MV-4-11 (cell line): ENCODE measurements at places on chromosomes 7 and 10.

GRCh38 chr10:59674215-59674836 lies 35.3 kb downstream of the SLC16A9 start:
- no peak for DNase-seq

GRCh38 chr10:24430591-24430990 lies 221.7 kb downstream of the KIAA1217 start:
- no peak for DNase-seq

DNA sequence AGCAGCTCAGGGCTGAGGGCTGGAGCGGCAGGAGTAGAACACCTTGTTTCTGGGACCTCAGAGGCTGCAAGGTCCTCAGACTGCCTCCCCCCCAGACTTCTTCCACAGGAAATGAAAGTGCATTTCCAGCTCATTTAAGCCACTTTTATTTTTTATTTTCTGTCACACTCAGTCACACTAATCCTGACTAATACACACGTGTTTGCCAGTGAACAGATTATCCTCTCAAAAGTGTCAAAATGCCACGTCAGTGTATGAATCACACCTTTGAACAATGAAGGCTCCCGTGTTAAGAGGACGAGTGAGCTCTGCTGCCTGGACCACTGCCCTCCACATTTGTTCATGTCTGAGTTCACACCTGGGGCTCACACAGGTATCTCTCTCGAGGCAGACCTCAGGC lies 488.5 kb downstream of the DNAJB6 start:
- no peak for DNase-seq

DNA sequence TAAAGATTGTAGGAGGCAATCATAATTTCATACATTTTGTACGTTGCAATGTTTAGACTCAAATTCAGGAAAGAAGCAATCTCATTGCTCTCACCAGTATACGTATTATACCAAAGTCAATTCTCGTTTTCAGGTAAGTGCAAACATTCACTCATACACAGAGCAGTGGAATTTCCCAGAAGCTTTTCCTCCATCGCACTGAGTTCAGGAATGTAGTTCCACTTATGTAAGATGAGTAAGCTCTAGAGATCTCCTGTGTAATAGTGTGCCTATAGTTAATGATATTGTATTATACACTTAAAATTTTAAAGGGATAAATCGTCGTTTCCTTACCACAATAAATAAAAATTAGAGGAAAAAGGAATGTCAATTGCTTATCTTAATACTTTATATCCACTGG lies 470.8 kb upstream of the KCND2 start:
- no peak for DNase-seq
